ENCODE measurements at places on chromosomes 16 and 17. TPM values are rescaled to one million over a fixed set of nuclear protein-coding genes. Genes with fewer than 3 reads are reported as not detected.

The CIAO2B gene
- 180 TPM for total RNA-seq

The ATXN1L gene
- 17.0 TPM for total RNA-seq

The ZDHHC7 gene
- 56.0 TPM for total RNA-seq

The SLC4A1 gene
- not detected for total RNA-seq

The DYNLRB2 gene
- total RNA-seq: not detected

DNA sequence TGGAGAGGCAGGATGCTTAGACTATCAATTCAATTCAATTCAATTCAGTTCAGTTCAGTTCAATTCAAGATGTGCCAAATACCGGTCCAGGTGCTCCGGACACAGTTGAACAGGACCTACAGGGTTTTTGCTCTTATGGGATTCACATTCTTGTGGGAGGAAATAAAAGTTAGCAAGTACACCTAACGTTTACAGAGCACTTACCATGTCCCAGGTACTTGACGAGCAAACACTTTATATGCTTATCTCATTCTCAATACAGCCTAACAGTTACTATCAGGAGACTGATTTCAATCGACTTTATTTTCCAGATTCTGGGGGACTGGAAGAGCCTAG is 467 bp upstream of the GDE1 start:
- DNase-seq: no peak

DNA sequence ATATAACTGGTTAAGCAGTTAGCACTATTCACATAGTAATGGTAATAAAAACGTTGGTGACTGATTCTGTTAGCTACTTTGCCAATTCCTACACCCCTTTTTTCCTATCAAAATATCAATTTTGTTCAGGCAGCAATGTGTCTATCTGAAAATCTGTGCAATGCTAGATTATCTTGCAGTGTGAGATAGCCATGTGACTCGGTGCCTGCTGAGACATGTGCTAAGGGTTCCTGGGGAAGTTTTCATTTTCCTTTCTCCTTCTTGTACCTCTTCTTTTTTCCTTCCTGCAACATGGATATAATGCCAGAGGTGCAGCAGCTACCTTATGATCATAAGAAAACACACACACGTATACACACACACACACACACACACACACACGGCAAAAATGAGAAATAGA is 100.5 kb upstream of the SHISA6 start:
- no peak for DNase-seq

DNA sequence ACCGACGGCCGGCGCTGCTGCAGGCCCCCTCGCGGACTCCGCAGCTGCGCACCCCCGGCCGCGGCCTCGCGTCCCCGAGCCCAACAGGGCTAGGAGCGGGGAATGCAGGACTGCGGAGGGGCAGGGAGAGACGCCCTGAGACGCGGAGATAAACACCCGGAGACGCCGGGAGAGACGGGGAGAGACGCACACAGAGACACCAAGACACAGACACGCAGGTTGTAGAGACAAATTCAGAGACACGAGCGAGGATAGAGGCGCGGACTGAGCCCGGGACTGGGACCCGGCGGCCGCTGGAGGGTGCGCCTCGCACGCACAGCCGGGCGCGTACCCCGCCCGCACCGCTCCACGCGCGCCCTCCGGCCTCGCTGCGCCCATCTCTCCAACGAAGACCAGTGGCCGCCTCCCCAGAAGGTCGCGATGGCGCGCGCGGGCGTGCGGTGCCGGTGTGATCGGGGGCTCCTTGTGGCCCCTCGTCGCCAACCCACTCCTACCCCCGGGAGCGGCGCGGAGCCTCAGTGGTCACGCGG is 902 bp downstream of the STAC2 start:
- no peak for DNase-seq

DNA sequence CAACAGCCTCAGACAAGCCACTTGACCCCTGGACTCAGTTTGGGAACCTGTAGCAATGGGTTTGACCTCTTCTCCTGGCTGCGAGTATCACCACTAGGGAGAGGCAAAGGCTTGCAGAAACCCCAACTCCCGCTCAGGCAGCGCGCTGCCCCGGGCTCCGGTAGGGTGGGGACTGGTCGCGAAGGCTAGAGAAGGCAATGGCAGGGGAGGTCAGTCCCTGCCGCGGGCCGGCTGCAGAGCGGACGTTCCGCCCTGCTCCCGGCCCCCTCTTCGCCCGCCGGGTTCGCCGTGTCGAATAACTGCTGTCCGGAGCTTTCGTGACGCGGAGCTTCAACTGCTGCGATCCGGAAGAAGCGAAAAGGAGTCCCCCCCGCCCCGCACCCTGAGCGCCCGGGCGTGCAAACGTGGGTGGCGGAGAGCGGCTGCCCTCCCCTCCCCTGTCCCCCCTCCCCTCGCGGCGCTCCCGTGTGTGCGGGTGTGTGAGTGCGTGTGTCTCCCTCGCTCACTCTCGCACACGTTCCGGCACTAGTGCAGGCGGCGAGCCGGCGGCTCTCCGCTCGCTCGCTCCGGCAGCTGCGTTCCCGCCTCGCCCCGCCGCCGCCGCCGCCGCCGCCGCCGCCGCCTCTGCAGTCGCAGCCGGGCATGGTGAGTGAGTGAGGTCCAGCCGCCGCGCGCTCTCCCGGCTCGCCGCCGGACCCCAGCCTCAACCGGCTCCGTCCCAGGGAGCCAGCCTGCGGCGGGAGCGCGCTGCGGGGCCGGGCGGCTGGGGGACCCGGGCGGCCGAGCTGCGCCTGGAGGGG is 772 bp upstream of the SHISA6 start:
- DNase-seq: no peak

- DNase-seq: no peak
These were observed 727 bp downstream of the RPL26 start for GRCh38 chr17:8382052-8382879.

DNA sequence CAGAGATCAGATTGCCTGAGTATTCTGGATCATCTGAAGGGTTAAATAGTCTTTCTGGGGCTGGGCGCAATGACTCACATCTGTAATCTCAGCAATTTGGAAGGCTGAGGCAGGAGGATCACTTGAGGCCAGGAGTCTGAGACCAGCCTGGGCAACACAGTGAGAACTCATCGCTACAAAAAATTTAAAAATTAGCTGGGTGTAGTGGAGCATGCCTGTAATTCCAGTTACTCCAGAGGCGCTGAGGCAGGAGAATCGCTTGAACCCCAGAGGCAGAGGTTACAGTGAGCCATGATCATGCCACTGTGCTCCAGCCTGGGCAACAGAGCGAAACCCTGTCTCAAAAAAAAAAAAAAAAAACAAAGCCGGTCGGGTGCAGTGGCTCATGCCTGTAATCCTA is 15.7 kb downstream of the MVP start:
- DNase-seq: no peak

- DNase-seq: no peak
These were observed 996 bp downstream of the SUMO2 start for GRCh38 chr17:75181608-75182318.

- no peak for DNase-seq
These were observed 256.4 kb upstream of the IRX3 start for GRCh38 chr16:54542805-54543505.

GRCh38 chr16:52561910-52562741 is 15.2 kb upstream of the TOX3 start:
- no peak for DNase-seq

DNA sequence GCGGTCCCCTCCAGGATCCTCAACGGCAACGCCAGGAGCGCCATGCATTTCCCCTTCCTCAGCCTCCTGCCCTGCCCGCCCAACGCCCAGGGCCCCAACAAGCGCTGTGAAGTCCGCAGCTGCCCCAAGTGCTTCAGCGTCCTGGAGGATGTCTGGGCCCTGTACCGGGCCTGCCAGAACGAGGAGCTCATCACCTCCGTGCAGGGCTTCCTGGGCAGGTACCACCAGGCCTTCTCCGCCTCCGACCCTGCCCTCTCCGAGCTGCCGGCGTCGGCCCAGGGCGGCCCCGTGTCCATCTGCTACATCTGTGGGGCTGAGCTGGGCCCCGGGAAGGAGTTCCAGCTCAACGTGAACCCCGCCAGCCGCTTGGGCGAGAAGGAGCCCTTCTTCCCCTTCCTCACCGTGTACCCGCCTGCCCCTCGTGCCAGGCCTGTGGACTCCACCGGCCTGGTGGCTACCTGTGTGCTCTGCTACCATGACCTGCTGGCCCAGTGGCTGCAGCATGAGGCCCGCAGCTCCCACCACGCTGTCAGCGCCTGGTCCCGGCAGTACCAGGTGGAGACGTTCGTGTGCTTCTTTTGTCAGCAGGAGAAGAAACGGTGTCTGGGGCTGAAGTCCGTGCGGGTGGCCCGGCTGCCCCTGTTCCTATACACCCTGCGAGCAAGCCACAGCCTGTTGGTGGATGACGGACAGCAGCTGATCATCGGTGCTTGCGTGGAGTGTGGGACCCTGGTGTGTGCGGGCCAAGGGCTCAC is 58.9 kb upstream of the CIBAR2 start:
- DNase-seq: no peak

DNA sequence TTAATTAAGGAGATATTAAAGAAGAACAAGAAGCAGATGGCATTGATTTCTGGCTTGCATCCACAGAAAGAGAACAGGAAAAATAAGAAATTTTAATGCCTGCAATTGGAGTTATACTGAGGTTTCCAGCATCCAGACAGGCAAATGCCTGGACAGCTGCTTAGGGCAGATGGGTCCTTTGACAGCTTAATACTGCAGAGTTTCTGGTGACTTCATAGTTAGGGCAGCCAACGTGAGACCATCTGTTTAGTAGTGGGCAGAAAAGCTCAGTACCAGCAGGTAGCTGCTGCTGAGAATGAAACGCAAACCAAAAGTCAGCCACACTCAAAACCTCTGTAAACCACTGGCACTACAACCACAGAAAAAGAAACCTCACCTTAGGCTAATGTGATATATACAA is 109.8 kb downstream of the CDK5R1 start:
- no peak for DNase-seq

DNA sequence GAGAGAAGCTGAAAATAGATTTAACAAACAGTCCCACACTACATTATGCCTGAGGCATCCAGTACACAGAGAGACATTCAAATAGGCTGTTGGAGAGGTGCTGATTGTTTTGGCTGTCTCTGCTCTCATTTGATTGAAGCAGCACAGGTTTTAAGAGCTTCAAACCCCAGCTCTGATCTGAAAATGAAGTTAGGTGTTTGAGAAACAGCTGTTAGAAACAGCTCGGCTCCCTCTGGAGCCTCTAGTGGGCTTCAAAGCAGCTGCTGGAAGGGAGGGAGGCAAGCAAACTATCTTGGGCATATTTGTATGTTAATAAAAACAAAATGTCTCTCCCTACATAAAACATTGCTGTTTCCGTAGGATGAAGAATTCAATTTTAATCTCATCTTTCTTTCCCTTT is 607.3 kb upstream of the GOT2 start:
- DNase-seq: no peak

DNA sequence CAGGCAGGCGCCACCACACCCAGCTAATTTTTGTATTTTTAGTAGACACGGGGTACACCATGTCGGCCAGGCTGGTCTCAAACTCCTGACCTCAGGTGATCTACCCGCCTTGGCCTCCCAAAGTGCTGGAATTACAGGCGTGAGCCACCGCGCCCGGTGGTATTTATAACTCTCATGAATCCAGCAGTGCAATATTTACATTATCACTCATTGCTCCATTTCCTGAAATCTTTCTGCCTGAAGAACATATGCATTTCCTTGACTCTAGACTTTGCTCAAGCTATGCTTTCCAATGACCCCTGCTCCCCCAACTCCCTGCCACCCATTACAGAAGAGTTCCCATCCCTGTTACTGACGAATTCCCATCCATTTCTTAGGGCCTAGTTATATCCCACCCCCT is 19.7 kb upstream of the NDUFAB1 start:
- no peak for DNase-seq
